ENCODE measurements at places on chromosomes 13 and 19.

DNA sequence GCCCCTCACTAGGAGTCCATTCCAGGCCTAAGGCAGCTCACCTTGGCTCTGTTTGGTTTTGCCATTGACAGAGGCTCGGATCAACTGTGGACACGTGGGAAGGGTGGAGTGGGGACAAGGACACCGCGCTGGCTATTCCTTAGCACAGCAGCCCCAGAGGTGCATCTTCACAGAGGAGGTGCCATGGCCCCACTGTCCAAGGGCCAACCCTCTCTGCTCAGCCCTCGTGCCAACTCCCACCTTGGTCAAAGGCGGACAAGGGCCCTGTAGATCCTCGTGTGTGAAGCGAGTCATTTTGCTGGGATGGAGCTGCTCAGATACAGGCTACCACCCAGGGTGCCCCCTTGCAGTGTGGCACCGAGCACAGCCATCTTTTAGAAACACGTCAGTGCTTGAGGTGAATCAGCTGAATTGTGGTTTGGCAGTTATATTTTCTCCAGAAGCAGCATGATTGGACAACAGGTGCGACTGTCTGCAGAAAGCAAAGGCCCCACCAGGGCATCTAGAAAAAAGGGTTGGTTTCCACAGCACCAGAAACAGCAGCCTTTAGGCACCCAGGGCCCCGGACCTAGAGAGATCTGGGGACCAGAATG lies 192.1 kb upstream of the GPR12 start:
- DNase-seq: no peak

DNA sequence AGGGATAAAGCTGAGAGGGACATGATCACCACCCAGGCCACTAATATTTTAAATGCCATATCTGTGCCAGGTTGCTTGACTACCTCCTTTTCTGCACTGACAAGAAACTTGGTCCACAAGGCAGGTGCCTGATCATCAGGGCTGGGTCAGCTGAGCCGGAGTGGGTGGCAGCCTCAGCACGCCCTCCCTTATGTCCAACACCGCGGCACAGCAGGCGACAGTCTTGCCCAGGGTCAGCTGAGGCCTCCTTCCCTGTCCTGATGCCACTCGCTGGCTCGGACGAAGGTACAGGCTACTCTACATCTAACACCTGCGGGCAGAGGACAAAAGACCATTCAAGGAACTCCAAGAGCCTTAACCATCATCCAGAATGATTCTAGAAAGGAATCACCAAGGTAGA lies 16.9 kb downstream of the ZC3H4 start:
- no peak for DNase-seq

GRCh38 chr19:3094601-3095440 lies 659 bp downstream of the GNA11 start:
- no peak for DNase-seq

DNA sequence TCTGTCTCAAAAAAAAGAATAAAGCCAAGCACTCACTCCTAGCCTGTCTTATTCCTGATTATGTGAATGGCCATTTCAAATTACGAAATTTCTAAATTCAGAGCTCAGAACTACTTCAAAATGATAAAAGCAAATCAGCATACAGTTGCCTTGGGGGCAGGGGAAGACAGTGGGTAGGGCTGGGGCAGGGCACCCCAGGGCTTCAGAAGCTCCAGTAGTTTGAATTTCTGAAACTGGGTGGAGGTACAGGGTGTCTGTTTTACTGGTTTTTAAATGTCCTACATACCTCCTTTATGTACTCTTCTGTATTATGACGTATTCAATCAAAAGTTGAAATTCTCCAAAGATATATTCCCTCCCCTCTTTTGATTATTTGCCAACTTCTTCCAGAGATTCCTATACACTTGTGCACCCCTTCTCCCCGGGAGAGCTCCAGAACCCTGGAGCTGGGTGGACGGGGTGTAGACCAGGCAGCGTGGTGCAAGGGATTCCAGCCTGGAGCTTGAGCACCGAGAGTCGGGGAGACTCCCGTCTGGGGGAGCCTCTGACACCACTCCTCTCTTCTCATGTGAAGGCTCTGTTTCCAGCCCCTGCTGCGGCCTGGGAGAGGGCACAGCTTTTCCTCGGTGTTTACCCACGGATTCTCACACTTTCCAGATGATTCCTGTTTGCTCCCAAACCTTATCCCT lies 84.7 kb upstream of the GPR183 start:
- DNase-seq: no peak

DNA sequence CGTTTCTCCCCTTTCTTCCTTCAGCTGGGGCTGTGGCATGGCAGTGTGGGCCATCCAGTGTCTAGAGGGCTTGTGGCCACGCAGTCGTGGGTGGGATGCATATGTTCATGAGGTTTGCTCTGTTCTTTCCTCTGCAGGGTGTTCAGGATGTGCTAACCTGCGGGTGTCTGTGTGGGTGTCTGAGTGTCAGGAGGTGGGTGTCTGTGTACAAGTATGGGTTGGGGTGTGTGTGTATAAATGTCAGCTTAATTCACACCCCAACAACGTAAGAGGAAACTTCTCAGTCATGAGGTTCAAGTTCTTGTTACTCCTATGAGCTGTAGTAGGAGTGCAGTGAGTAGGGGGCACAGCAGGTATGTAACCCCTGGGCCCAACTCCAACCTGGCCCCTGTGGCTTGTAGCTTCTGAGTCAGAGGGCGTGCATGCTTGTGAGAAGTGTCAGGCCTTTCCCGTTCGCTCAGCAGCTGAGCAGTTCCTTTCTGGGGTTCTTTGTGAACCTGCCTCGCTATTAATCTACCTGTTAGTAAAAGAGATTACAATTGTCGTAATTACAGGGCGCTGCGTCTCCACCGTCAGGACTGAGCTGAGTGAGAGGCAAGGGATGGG lies 49.1 kb downstream of the NFIX start:
- no peak for DNase-seq

GRCh38 chr13:50993934-50994333 lies 84.3 kb downstream of the RNASEH2B start:
- DNase-seq: no peak

- DNase-seq: no peak
Measured at GRCh38 chr19:13506471-13506820, at the start of gene CACNA1A. TSS of gene CACNA1A (minus strand) at chr19:13506479. CDS start at chr19:13506224, 255 bp downstream.

DNA sequence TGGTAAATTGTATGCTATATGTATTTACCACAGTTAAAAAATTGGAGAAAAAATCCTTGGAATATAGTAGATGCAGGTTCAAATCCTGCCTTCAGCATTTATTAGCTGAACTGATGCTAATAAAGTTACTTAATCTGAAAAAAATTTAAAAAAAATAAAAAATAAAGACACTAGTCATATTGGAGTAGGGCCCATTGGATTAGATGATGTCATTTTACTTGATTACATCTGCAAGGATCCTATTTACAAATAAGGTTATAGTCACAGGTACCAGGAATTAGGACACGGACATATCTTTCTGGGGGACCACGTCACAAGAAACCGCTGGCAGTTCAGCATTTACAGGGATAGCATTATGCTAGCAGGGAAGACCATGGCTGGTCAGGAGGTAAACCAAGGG lies 6.2 kb downstream of the ZNF555 start:
- DNase-seq: no peak
